ENCODE measurements at places on chromosomes 5 and 9. TPM values are rescaled to one million over a fixed set of nuclear protein-coding genes. Genes with fewer than 3 reads are reported as not detected.

Gene PTGER4
- total RNA-seq, result 49.5 TPM

DNA sequence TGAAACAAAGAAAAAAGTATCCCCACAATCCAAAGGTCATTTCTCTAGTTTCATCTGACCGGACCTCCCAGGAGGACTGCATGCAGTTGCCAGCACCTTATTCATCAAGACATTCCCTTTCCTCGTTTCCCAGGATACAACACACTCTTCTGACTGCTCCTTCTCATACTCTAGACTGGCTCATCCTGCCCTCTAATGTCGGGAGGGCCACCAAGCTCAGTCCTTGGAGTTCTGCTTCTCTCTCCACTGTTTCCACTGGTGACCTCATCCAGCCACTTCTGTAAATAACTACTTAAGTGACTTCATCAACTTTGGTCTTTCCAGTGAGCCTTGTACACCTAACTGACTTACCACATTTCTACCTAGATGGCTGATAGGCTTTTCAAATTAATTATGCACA is 179.1 kb downstream of the EPB41L4A start:
- no peak for DNase-seq
- H3K27ac ChIP-seq, result no peak overlapping the region
- no peaks in the 10 kb centered on the region for H3K27me3 ChIP-seq

- no peaks in the 10 kb centered on the region for H3K4me1 ChIP-seq
- DNase-seq, result no peak
- no peak overlapping the region for H3K27ac ChIP-seq
- no peak overlapping the region for H3K4me3 ChIP-seq
- H3K27me3 ChIP-seq, result no peaks in the 10 kb centered on the region
Observed at GRCh38 chr5:115414406-115415142, 118.1 kb upstream of the CCDC112 start.

DNA sequence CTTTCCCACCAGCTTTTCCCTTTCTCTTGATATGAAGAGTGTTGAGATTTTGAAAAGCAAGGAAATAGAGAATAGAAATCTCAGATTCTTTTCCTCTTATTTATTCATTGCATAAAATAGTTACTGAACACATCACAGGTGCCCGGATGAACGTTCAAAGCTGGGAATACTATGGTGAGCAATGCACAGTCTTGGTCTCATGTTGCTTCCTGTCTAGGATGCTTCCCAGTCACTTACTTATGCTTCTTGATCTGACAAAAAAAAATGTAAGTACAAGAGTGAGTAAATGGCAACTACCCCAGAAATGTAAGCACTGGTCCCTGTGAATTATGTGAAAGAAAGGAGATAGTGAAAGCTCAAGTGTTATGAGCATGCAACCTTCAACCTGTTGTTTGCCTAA is 153.5 kb upstream of the S1PR3 start:
- no peak overlapping the region for H3K4me3 ChIP-seq
- no peak for DNase-seq
- no peaks in the 10 kb centered on the region for H3K36me3 ChIP-seq

Gene ZBTB26
- total RNA-seq, result 4.8 TPM
